ENCODE measurements at places on chromosomes 5 and 9.
A peak's percentile ranks its signal among the peaks of the same experiment; 100 is the strongest.

DNA sequence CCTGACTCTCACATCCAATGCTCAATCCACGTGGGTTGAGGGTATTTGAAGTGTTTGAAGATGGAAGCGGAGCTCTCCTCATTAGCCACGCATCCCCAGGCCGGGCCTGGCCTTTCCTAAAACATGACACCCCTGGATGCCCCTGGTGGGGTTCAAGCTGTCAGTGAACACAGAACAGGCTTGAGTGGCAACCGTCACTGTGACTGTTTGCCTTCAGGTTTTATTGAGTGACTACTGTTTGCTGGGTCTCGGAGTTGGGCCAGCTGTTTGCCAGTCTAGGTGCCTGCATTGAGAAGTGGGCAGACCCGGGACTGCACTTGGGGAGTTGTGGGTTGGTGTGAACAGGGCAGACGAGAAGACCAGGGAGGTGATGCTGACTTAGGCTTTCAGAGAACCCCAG, 7.8 kb upstream of the OLFM1 start:
- DNase-seq, result no peak

- no peak for DNase-seq
Measured at GRCh38 chr5:77882670-77883257, 106.6 kb upstream of the TBCA start.

- DNase-seq, result no peak
Measured at GRCh38 chr5:1830571-1831228, 29.5 kb downstream of the NDUFS6 start.

- no peak for DNase-seq
Measured at GRCh38 chr9:130268521-130269211, 3.1 kb downstream of the HMCN2 start.

- DNase-seq, result no peak
Measured at GRCh38 chr5:89948977-89949376, 460.6 kb downstream of the CETN3 start.

DNA sequence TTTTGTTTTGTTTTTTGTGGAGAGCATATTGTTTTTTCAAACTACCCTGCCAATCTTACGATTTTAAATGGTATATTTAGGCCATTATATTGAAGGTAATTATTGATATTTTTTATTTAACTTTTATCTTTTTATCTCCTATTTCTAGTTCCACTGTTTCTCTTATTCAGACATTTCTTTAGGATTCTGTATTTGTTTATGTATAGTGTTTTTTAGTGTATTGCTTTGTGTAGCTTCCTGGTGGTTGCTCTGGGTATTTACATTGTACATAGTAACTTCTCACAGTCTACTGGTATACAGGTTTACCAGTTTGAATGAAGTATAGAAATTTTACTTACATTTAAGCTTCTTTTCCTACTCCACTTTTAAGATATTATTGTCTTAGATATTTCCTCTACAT, 63.2 kb downstream of the ERCC6L2 start:
- no peak for DNase-seq

DNA sequence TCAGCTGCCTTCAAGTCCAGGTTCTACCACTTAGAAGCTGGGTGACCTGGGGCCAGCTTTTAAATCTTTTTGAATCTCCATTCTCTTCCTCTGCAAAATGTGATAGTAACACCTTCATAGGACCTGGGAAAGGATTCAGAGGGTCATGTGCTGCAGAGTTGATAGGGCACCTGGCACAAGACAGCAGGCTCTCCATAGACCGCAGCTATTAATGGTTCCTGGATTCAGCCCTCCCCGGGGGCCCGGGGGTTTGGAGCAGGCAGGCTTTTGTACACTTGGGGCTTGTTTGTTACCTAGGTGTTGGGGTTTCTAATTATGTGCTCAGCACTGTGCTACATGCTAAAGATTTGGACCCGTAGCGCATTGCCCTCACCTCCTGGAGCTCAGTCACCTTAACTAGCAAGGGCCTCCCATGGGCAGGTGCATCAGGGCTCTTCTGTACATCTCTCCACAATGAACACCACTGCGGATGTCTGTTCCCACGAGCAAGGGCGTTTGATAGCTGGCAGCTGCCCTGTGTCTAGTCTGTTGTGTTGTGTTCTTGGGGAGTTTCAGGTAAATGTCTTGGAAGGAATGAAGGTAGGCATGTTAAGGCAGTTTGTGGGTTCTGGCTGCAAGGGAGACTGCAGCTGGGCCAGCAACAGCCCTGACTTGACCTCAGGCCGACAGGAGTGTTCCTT, 12.1 kb downstream of the PRRC2B start:
- no peak for DNase-seq

DNA sequence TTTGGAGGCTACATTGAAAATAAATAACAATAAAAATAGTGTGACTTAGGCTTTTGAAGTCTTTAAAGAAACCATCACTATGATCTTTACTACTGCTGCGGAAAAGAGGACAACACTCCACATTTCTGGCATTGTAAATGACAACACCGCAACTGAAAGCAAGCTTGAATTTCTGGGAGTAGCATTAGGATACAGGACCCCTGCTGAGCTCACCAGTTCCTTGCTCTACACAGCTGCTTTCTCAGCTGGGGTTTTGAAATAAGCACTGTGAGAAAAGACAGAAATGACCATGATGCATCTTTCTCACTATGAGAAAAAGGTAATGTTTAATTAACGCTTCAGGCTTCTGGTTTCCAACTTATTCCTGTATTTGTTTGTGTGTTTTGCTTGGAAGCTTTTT, 168.0 kb downstream of the TAF11L14 start:
- DNase-seq, result no peak

GRCh38 chr5:157072508-157072907, 13.6 kb upstream of the HAVCR1 start:
- DNase-seq, result no peak

GRCh38 chr5:149800633-149801032, 70.5 kb downstream of the PPARGC1B start:
- DNase-seq, result no peak

GRCh38 chr5:170225326-170226128, 7.3 kb upstream of the C5orf58 start:
- DNase-seq, result peak; percentile 63

DNA sequence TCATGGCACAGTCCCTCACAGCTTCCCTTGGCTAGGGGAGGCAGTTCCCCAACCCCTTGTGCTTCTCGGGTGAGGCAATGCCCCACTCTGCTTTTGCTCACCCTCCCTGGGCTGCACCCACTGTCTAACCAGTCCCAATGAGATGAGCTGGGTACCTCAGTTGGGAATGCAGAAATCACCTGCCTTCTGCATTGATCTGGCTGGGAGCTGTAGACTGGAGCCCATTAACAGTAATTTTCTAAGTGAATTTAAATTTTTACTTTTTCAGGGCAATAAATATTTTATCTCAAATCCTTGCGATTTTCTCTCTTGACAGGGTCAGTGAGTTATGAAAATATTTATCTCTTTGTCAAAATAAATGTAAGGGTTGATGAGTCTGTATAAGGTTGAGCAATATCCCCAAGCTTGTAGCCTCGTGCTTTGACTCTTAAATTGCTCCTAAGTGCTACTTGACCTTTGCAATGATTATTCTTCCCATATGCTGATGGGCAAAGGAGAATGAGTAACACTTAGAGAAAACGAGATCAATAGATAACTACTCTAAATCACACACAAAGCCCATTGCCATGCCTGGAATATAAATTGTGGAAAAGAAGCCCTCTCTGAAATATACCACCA, 82.1 kb upstream of the MOCS2 start:
- no peak for DNase-seq

GRCh38 chr9:126927419-126927818, 12.8 kb downstream of the RALGPS1 start:
- no peak for DNase-seq

DNA sequence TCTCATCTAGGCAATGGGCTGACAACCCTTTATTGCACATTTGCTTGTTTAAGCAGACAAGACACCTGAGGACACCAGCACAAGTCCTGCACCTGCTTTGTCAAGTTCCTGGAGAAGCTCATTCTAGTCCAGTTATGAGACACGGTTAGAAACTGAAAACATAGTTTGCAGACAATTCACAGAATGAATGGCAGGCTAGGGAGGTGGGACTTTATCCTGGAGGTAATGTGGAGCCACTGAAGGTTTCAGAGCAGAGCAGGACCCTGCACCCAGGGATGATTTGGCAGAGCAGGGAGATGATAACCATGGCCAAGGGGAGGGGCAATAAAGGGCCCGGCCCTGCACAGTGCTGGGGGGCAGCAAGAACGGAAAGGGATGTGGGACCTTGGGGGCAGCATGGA, 50.7 kb upstream of the SLC25A51 start:
- DNase-seq, result no peak

DNA sequence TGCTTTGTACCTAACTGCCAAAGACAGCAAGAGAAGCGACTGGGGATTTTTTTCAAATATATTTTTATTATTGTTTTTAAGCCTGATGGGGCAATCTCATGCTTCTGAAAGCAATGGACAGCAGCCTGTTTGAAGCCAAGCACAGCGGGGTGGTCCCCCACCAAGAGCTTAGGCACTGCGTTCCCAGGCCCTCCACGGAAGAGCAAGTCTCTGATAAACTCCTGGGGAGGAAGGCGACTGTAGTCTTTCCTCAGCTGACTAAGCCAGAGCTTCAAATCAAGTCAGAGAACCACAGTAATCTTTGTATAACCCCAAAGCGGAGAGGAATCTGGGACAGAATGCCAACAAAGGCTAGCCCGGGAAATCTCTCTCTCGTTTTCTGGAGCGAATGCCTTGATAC, 54.4 kb downstream of the ARSB start:
- no peak for DNase-seq

DNA sequence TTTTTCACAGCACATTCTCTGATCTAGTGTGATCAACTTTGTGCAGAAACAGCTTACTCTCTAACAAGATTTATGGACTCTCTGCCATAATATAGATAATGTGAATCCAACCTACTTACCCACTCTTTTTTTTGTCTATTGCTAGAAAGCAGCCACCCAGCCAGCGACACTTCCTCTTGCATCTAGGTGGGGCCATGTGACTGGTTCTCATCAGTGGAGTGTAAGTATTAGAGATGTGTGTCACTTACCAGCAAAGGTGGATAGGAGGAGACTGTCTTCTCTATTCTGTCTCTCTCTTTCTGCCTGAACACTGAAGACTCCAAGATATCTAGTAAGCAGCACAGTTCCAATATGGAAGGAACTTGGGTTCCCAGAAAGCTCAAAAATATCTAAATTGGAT, 174.8 kb downstream of the MCTP1 start:
- DNase-seq, result no peak

DNA sequence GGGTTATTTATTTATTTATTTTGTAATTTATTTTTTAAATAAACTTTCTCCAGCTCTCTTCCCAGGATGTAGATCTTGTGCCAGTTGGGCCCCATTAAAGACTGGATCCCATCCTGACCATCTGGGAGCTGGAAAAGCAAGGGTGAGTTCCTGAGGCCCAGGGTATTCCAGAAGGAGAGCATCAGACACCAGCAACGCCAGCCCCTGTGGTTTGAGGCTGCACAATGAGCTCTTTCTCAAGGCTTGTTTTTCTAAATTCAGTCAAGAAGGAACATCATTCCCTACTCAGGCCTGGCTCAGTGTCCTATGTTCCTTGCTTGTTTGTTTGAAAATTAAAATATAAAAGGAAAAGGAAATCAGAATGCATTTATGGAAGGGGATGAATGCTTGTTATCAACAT, 313.3 kb downstream of the EBF1 start:
- no peak for DNase-seq

DNA sequence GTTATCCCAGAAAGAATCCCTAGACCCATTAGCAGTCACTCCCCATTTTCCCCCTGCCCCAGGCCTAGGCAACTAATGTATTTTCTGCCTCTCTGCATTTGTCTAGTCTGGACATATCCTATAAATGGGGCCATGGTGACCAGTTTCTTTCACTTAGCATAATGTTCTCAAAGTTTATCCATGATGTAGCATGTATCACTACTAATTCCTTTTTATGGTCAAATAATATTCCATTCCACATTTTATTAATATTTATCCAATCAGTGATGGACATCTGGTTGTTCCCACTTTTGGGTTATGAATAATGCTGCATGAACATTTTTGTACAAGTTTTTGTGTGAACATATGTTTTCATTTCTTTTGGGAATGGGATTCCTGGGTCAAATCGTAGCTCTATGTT, 1.5 kb downstream of the FCHO2 start:
- no peak for DNase-seq

GRCh38 chr5:138542180-138542955, 668 bp downstream of the ETF1 start:
- DNase-seq, result no peak

DNA sequence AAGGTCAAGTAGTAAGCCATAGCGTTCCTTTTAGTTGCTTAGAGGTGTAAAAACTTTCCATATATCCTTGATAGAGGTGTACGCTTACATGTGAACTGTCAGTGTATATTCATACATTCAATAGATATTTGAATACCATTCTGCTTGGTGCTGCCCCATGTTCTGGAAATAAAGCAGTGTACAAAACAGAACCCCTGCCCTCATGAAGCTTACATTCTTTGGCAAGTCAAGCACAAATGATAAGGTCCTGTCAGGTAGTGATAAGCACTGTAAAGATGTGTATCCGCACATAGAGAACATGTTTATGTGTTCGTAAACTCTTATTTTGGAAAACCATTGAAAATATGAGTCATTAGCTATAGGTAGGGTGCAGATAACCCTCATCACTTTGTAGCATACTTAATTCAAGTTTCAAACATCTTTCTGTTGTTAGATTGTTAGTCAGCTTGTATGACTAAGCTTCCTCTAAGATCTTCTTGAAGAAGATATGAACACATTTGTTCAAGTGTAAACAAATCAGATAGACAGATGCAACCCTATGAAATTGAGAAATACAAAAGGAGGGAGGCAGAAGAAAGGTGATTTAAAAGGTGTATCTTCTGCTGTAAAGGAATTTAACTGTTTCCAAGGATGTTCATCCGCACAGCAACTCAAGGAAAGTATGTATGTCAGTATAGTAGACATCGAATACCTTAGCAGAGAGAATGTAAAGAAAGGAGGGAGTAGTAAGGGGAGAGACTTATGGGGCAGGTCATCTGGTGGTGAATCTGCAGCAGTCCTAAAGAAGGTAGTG, 1.6 kb downstream of the GTF3C4 start:
- no peak for DNase-seq

DNA sequence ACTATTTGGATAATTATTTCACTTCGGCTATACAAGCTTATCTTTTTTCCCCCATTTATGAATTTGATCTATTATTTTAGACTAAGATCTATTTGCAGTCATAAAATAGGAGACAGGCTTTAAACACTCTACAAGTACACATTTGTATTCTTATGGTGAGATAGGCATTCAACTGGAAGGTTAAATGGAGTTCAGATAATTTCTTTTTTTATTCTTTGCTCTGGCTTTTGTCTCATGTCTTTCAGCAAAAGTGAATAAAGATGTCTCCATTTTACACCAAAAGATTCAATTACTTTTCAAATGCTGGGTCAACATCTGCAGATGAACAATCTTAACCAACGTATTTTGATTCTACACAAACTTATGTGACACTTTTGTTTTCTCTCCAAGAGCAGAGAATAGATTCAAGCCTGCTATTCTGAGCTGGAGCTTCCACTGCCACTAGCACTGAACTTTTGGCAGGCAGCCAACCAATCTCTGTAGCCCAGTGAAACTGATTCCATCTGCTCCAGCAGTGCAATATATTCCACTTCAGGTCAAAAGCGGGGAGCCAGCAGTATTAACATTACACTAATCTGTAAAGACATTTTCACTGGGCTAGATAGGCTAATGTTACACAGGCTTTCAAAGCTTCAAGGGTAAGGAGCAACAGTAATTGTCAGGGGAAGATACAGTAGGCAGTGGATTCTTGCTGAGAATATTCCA, 452.0 kb upstream of the ZNF608 start:
- DNase-seq, result no peak

Measured in stimulated activated CD4-positive, alpha-beta T cell treated with anti-CD3 and anti-CD28 coated beads, Interleukin-1b, Interleukin-23, amount 100 ng/mL, for 24 hours (primary cell).